ENCODE measurements at places on chromosomes 2 and 18.

- H3K4me3 ChIP-seq: no peak overlapping the region
- no peaks in the 10 kb centered on the region for H3K36me3 ChIP-seq
- DNase-seq: no peak
Measured at GRCh38 chr2:231920795-231921194, 5.4 kb downstream of the NPPC start.

DNA sequence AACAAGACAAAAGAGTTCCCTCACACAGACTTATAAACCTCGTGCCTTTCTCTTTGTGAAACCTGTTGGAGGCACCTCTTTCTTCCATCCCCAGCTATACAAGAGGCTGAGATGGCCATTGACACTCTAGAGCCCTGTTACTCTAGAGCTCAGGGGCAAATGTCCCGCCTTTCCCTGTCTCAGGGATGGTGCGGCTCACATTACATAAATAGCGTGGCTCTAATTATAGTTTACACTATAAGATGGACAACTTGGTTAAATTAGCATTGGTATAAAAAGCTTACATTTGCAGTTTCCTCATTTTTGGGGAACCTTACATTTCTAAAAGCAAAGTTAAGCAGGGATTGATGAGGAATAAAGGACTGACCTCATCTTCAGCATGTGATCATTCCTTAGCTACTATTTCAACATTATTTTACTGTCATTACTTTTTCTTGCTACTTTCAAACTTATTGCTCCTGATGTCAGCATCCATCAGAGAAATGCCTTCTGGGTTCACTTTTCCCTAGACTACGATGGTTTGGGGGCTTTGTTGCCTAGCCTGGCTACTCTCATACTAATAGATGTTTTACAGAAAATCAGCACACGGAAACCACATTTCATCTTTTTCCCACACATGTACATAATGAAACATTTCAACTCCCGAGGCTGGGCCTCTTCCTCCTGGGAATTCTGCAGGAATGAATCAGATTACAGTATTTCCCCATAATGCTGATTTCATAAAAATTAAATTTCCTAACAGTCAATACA, 40.4 kb downstream of the FTCDNL1 start:
- H3K4me3 ChIP-seq: no peak overlapping the region
- H3K4me1 ChIP-seq: no peaks in the 10 kb centered on the region
- peaks cover 4% of the 10 kb centered on the region for H3K36me3 ChIP-seq
- H3K27ac ChIP-seq: no peak overlapping the region

DNA sequence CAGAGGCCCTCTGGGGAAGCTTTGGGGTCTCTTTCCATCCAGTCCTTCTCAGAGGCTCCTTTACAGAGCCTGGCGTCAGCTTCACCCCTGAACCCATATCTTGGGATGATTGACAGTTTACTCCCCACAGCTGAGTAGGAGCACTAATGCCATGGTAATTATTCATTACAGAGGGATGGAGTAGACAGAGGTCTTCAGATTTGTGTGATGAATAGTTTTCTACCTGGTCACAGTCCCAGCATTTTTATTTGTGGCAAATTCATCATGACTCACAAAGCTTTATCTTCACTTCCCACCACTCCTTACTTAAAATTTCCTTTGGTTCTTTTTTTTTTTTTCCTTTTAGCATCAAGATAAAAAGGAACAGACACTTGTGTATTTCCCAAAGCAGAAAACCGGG, 104.2 kb downstream of the CCDC85A start:
- no peak for DNase-seq
- no peaks in the 10 kb centered on the region for H3K36me3 ChIP-seq
- no peaks in the 10 kb centered on the region for H3K27me3 ChIP-seq
- no peaks in the 10 kb centered on the region for H3K4me1 ChIP-seq
- H3K4me3 ChIP-seq: no peak overlapping the region
- no peak overlapping the region for H3K27ac ChIP-seq

DNA sequence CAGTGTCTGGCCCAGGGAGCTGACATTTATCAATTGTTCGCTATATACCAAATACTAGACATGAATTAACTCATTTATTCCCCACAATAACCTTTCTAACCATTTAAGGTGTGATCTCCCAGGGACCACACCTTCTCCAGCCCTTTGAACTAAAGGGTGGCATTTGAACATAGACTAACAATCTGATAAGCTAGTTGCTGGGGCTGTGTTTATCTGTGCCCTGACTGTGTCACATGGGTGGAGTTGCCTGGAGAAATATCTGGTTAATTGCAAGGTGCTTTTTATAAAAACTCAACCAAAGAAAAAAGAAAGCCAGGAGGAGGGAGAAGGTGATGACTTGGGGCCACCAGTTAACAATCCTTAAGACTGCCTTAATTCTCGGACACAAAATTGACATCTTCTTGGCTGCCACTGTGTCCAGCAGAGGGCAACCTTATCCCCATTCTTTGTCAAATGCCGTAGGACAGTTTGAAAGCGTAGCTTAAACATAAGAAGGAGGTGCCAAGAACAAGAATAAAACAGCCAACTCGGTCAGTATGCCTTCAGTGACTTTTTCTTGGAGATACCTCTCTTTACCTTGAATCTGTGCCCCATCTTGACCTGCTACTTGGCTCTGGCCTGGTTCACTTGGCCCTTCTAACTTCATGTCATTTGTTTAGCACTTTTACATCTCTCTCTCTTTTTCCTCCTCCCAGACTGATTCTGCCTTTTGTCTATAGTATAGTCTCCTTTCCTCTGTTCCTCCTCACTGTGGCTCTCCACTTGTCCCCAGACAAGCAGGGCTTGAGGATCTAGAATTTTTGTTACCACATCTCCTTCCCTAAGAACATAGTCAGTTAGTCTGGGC, 183.4 kb downstream of the MYO3B start:
- H3K27me3 ChIP-seq: peaks cover 15% of the 10 kb centered on the region
- peak; percentile 19 for DNase-seq
- H3K4me1 ChIP-seq: no peaks in the 10 kb centered on the region
- H3K4me3 ChIP-seq: no peak overlapping the region

DNA sequence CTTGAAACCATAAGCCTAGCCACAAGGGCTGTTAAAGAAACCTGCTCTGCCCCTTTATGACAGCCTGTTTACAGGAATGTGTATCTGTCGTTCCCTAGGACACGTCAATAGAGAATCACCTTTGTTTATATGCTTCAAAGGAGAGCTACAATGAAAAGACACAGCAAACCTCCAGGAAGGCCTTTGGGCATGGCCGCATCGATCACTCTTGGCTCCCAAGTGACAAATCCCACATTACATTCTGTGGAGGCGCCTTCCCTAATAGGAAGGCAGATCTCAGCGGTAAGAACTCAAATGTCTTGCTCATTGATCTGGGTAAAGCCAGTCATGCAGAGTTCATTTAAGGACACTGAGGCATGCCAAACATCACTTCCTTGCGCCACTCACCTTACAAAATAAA, 26.5 kb downstream of the KIAA2012 start:
- no peaks in the 10 kb centered on the region for H3K4me1 ChIP-seq
- H3K27ac ChIP-seq: no peak overlapping the region
- H3K36me3 ChIP-seq: no peaks in the 10 kb centered on the region
- DNase-seq: no peak

GRCh38 chr2:212157012-212157411, 381.6 kb downstream of the ERBB4 start:
- H3K36me3 ChIP-seq: no peaks in the 10 kb centered on the region
- H3K4me1 ChIP-seq: no peaks in the 10 kb centered on the region
- H3K4me3 ChIP-seq: no peak overlapping the region
- no peak for DNase-seq

GRCh38 chr2:82811946-82812345, 1647.1 kb downstream of the SUCLG1 start:
- H3K27me3 ChIP-seq: no peaks in the 10 kb centered on the region
- no peak for DNase-seq
- no peaks in the 10 kb centered on the region for H3K36me3 ChIP-seq
- H3K27ac ChIP-seq: no peak overlapping the region
- H3K4me1 ChIP-seq: no peaks in the 10 kb centered on the region
- H3K4me3 ChIP-seq: no peak overlapping the region

- DNase-seq: no peak
- no peaks in the 10 kb centered on the region for H3K27me3 ChIP-seq
- H3K4me1 ChIP-seq: no peaks in the 10 kb centered on the region
- no peak overlapping the region for H3K4me3 ChIP-seq
- no peaks in the 10 kb centered on the region for H3K36me3 ChIP-seq
Measured at GRCh38 chr2:133492719-133493380, 75.4 kb downstream of the NCKAP5 start.

DNA sequence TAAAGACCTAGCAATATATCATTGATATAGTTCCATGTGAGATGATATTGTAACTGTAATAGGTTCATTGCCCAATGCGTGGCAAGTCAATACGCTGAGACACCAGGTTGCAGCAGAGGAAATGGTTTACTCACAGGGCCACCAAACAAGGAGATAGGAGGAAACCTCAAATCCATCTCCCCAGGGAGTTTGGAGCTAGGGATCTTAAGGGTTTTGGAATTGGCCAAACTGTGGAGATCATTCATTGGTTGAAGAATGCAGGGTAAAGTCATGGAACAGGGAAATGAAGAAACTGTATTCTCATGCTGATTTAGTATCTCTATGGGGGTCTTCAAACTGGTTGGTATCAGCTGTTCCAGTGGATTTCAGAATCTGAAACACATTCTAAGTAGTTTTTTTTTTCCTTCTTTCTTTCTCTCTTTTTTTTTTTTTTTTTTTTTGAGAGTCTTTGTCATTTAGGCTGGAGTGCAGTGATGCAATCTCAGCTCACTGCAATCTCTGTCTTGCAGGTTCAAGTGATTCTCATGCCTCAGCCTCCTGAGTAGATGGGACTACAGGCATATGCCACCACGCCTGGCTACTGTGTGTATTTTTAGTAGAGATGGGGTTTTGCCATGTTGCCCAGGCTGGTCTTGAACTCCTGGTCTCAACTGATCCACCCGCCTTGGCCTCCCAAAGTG, 30.7 kb upstream of the PPM1B start:
- DNase-seq: no peak
- H3K36me3 ChIP-seq: peaks cover 2% of the 10 kb centered on the region
- H3K4me1 ChIP-seq: no peaks in the 10 kb centered on the region
- H3K27me3 ChIP-seq: peaks cover 14% of the 10 kb centered on the region
- H3K27ac ChIP-seq: no peak overlapping the region

Measured in central memory CD8-positive, alpha-beta T cell (primary cell).